ENCODE measurements at places on chromosomes 5 and 9.

GRCh38 chr9:107720501-107720900 lies 230.9 kb upstream of the KLF4 start:
- DNase-seq, result no peak

- no peak for DNase-seq
Observed at GRCh38 chr5:172694541-172694940, 53.5 kb downstream of the NEURL1B start.

DNA sequence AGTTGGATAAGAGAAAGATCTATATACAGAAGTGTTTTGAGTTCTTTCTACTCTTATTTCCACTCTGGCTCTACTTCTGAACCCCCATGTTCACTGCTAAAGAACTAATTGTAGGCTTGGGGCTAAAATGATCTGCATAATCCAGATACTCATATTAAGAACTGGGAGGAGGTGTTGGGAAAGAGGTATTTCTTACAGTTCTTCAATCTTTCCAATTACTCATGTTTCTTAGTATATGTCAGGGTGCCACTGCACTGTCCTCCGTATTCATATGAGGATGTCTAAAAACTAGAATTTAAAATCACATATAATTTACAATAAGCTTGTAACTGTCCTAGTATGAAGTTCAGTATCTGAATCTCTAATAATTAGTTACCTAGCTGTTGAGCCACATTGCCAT lies 12.7 kb downstream of the NIPBL start:
- no peak for DNase-seq

DNA sequence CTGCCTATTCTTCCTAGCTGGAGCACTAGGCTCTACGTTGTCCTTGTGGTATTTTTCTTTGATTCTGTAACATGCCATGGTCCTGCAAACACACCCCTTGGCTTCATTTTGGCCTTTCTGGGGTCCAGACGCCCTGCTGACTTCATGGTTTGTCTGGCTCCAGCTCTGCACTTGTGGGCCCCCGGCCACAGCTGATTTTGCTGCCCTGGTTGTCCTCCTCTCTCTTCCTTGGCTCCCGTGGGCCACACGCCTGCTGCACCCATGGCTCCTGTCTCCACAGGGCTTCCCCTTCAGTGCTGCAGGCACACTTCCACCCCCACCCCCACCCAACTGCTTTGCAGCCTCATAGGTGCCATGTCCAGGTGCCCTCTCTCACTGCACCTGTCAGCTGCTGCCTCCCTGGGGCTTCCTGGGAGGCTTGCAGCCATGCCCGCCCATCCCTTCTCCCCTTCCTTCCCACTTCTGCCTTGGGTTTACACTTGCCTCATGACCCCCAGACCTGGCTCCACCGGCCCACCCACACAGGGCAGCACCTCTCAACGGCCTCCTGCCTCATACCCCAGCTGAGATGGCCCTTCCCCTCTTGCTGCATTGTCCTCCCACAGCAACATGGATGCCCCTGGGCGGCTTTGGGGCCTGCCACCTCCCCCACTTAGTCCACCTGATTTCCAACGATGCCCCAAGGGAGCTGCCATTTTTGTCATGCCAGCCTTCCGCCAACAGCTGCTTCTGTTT lies 25.6 kb downstream of the SLC6A3 start:
- DNase-seq, result no peak

DNA sequence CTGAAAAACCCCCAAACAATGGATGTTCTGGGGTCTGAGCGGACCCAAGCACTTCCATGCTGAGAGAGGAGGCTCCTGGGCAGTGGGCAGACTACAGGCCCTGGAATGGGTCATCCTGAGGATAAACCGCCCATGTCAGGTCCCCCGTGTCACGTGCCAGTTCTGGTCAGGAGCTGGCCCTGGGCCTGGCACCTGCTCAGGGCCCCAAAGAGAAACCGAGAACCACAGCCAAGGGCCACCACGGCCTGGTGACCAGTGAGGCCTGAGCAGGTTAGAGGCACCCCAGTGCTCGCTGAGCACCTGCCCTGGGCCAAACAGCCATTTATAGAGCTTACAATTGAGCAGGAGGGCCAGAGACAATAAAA lies 15.8 kb downstream of the LMAN2 start:
- no peak for DNase-seq

DNA sequence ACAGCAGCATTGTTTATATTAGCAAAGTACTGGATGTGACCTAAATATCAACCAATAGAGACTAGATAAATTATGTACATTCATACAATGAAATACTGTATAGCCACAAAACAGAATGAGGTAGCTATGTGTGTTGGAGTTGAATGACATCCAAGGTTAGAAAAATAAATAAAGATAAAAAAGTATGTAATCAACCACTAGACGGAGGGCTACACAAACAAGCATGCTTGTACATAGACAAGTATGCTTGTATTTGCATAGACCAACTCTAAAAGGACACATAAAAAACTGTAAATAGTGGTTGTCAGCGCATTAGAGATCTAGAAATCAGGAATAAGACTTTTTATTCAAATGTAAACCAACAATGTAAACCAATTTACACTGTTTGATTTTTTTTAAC lies 3.0 kb downstream of the FEM1C start:
- no peak for DNase-seq

GRCh38 chr5:134626369-134627014 lies 6.1 kb downstream of the SAR1B start:
- DNase-seq, result no peak

DNA sequence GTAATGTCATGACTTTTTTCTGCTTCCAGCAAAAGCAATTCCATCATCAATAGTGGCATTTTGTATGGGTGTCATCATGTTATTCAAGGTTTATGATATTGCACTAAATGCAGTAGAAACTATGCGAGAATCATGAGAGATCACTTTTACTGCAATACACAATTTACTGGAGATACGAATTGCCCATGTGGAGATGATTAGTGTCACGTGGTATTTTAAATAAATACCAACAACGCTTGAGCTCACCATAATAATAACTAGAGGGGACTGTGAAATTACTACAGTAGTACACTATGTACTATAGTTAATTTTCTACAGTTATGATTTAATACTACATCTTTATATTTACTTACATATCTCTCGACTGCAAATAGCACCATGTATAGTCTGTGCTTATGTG lies 49.7 kb downstream of the FAM174A start:
- DNase-seq, result no peak

DNA sequence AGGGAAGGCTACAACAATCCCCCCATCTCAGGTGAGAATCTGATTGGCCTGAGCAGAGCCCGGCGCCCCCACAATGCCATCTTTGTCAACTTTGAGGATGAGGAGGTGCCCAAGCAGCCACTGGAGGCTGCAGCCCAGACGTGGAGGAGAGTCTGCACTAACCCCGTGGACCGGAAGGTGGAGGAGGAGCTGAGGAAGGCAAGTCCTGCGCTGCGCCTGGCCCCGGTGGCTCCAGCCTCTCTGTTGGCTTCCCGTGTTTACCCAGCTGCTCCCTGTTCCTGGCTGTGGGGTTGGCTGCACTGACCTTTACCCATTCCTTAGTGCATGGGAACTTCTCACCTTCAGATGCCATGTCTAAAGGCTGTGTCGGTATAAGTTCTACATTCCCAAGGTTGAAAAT lies 11.0 kb upstream of the CEL start:
- peak; percentile 41 for DNase-seq

DNA sequence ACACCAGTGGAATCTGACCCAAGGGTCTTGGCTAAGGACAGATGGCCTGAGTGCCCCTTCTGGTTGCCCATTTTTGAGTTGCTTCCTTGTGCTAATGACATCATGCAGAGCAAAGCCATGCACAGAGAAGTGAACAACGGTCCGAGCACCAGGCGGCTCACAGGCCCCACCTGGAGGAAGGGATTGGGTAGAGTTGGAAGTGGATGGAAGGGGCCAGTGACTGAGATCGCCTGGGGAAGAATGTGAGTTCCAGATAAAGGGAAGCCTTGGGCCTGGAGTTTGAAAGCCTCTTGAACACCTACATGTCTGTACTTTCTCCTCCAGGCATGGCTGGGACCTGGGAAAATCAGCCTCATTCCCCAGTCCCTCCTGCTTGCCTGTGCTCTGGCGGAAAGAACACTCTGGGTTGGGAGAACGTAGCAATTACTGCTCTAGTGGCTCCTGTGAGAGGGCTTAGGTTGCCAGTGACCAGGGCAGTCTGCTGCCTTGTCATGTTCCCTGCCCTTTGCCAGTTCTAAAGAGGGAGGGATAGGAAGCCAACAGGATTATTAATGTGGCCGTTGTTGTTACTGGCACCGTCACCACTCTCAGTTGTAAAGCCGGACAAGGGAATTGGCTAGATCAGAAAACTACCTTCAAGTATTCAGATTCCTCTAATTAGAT lies 62.5 kb upstream of the PTPN3 start:
- no peak for DNase-seq

DNA sequence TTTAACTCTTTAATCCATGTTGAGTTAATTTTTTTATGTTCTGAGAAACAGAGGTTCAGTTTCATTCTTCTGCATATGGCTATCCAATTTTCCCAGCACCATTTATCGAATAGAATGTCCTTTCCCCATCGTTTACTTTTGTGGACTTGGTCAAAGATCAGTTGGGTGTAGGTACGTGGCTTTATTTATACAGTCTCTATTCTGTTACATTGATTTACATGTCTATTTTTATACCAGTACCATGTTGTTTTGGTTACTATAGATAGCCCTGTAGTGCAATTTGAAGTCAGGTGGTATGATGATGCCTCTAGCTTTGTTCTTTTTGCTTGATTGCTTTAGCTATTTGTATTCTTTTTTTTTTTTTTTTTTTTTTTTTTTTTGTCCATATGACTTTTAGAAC lies 462.0 kb downstream of the HTR1A start:
- DNase-seq, result no peak

DNA sequence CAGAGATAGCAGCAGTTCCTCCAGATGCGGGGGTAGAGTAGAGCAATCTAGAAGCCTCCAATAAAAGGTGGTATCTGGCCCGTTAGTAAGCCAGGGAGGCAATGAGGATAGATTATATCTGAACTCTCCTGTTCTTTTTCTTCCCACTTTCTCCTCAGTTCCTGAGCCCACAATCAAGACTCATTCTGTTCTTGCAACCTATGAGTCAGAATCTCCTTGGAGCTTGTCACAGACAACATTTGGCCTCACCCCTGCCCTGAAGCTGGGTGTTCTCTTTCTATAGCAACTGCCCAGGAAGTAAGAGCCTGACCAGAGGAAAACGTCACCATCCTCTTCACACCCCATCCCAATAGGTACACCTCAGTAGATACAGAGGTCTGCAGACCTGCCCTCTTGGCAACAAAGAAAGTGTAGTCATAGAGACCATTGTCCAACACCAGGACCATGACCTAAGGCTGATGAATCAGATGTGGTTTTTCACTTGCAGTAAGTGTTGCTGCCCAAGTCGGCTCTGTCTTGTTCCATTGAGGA lies 76.3 kb upstream of the PCA3 start:
- peak; percentile 53 for DNase-seq

DNA sequence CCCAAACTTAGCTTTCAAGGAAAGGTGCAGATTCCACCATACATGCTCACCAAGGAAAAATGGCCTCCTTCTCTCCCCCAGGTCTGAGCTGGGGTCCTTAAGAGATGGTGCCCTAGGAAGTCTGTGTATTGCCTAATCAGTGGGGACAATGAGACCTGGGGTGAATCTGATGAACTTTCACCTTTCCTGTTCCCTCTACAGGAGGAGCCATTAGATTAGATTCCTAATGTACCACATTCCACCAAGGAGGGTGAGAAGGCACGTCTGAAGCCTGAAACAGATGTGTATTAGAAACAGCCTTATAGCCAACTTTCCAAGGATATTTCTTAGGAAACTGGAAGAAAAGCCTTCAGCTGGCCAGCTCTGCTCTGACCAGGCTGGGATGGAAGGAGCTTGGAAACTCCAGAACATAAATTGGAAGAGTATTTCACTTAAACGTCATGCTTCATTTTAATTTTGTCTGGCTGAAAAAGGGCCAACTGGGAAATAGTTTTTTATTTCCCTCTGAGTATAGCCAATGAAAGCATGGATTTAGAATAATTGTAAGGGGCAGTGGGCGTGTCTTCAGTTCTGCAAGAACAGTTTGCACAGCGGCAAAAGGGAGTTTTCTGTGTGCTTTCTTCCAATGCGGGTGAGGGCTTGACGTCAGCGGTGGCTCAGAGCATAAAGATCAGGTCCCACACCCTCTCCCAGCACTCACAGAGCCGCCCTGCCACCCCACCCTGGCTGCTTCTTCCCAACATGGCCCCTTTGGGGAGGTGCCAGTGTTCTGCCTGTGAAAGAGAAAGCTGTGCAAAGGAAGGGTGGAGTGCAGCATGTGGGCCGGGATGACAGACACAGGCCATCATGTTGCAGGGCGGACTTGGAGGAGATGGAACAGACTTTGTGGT lies 210.9 kb downstream of the ESM1 start:
- no peak for DNase-seq

DNA sequence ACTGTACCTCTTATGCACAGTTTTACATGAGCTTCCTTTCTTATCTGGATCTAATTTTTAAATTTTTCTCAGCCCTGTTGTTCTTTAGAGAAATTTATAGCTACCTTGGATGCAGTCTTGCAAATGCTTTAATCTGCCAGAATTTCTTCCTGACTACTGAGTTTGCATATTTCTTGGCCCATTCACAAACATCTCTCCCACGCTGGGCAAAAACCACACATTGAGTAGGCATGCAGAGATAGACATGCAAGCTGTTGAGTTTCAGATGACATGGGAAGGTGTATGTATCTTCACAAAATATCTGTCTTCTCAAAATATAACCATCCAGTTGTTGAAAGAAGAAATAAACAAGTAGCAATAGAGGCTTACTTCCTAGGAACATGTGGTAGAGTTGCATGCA lies 101.2 kb downstream of the PARP8 start:
- DNase-seq, result no peak

DNA sequence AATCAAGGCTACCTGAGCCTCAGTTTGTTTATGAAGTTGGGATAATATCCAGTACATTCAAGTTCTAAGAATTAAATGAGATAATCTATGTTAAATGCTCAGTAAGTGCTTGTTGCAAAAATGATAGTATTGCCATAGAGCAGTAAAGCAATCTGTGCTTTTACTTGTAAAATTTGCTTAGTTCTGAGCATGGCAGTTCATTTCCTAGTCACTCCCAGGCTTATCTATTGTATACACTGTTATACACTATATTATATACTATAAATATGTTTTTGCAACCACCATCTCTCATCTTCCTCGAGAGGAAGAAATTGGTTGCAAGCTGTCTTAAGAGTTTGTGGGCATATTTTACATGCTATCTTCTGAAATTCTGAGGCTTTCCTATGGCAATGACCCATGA lies 63.4 kb downstream of the MTREX start:
- no peak for DNase-seq

DNA sequence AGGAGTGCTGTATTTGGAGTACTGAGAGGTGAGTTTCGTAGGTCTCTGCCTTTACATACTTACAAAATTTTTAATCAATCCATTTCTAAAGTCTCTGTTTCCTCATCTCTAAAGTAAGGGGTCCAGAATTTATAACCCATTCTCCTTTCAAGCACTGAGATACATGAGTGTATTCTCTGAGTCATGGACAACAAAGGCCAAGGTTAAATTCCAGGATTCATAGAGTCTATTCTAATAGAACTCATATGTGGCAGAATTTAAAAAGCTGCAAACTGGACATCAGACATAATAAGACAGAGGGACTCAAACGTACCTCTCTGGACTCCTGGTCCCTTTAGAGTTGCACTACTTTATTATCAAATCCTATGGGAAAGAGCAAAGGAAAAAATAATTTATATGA lies 112.5 kb upstream of the SLIT3 start:
- no peak for DNase-seq

GRCh38 chr9:12882430-12882829 lies 107.6 kb downstream of the LURAP1L start:
- no peak for DNase-seq

All from NCI-H2029 (cell line).